Left lung (tissue), 14 donors: ENCODE measurements at places on chromosomes 4 and X.

DNA sequence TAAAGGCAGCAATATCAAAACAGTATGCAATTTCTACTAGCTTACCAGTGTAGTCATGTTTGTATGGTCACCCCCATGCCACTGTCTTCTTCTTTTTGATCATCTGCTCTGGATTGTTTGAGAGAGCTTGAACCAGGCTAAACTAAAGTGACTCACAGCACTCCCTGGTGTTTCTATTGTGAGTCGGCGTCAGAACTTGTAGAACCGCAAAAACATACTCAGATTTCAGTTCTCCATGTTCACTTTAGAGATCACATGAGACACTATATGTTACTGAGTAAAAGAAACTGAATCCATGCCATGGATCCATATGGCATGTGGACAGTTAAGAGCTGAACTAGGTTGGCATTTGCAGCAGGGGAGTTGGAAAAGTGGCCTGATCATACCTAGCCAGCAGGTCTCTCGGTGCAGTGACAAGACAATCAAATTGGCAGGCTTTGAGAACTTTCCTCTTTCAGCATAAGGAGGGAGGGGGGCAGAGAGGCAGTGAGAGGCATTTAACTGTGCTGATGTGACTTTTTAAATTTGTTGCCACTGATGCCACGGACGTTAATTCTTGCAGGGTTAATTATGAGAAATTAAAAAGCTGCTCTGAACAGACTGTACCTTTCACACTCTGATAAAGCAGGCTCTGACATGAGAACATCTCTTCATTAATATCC is 88.4 kb downstream of the AFF2 start:
- H3K36me3 ChIP-seq, result no peaks in the 10 kb centered on the region
- no peak for DNase-seq
- H3K4me1 ChIP-seq, result no peaks in the 10 kb centered on the region
- no peaks in the 10 kb centered on the region for H3K27me3 ChIP-seq

DNA sequence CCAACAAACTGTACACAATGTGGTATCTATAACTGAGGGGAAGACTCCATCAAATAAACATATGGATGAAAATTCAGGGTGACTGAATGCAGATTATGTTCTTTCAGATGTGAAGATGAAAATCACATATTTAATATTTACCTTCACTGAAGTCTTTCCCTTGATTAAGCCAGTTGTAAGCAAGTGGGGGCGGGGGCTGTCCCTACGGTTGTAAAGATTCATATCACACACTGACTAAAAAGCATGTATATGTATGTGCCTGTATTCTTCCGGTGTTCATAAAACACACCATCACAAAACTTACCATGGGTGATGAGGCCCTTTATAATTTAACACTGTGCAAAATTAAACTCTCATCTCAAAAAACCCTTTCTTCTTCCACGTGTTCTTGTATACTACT is 1.3 kb downstream of the TAB3 start:
- no peak overlapping the region for H3K27ac ChIP-seq
- no peaks in the 10 kb centered on the region for H3K36me3 ChIP-seq
- no peaks in the 10 kb centered on the region for H3K27me3 ChIP-seq
- DNase-seq, result no peak
- H3K4me3 ChIP-seq, result no peak overlapping the region
- H3K4me1 ChIP-seq, result no peaks in the 10 kb centered on the region

GRCh38 chr4:82797040-82797404 is 1.6 kb downstream of the SCD5 start:
- peak overlapping the region; percentile 76 for H3K4me3 ChIP-seq
- H3K27ac ChIP-seq, result no peak overlapping the region
- peaks cover 25% of the 10 kb centered on the region for H3K4me1 ChIP-seq
- no peak for DNase-seq
- H3K27me3 ChIP-seq, result no peaks in the 10 kb centered on the region

DNA sequence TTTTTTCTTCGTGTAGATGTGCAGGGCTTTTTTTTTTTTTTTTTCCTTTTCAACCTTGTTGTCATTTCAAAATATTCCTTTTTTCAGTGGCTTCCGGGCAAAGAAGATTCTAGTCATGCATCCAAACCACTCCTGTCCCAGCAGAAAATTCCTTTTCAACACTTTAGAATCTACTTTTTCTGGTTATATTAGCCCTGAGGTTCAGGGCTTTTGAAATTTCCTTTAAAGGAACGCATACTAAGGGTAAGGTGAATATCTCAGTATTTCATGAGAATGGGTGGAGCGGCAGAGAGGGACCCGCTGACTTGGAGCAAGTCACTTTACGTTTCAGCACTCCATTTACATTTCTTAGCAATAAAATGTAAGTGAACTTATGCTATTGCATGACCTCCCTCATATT is 15.6 kb upstream of the TENM3 start:
- H3K4me1 ChIP-seq, result no peaks in the 10 kb centered on the region
- H3K27ac ChIP-seq, result no peak overlapping the region
- H3K4me3 ChIP-seq, result no peak overlapping the region
- no peaks in the 10 kb centered on the region for H3K36me3 ChIP-seq
- no peaks in the 10 kb centered on the region for H3K27me3 ChIP-seq

- no peak overlapping the region for H3K4me3 ChIP-seq
- H3K27ac ChIP-seq, result peak overlapping the region; percentile 61
- no peak for DNase-seq
- H3K36me3 ChIP-seq, result no peaks in the 10 kb centered on the region
These were observed 175.8 kb downstream of the GC start for GRCh38 chr4:71607780-71608677.

DNA sequence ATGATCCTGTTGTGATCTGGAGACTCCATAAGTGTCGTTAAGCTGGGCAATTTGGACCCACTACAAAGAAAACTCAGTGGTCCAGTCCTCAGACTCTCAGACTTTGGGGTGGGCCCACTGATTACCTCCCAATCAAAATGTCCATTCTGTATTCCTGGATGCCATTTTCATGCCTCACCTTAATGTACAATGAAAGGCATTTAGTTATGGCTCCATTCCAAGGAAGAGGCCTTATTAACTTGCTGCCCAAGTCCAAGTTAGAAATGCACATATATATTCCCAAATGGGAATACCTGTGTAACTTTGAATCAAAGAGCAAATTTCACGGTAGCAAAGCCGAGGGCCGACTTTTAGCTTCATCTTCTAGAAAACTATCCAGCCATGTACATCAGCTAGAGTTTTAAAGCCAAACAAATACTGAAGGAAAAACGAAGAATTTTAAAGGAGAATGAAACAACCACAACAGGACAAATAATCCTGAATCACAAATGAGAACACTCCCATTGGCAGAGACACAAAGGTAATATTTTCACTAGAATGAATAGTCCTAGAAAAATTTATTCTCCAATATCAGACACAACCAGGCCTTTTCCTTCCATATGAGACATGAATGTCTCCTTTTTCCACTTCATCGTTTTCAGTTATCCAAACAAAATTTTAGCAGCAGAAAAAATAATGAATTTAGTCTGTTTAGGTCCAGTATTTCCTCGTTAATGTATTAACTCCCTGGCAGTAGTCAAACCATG is 63.7 kb upstream of the HHIP start:
- no peaks in the 10 kb centered on the region for H3K36me3 ChIP-seq
- H3K4me1 ChIP-seq, result no peaks in the 10 kb centered on the region
- peak overlapping the region; percentile 53 for H3K27ac ChIP-seq
- H3K4me3 ChIP-seq, result no peak overlapping the region

- peak; percentile 35 for DNase-seq
- no peaks in the 10 kb centered on the region for H3K36me3 ChIP-seq
- no peaks in the 10 kb centered on the region for H3K27me3 ChIP-seq
- H3K27ac ChIP-seq, result peak overlapping the region; percentile 15
- H3K4me3 ChIP-seq, result no peak overlapping the region
These were observed 13.7 kb downstream of the SCD5 start for GRCh38 chr4:82784681-82785610.

- H3K4me3 ChIP-seq, result no peak overlapping the region
- no peaks in the 10 kb centered on the region for H3K27me3 ChIP-seq
These were observed 1082.3 kb upstream of the ADGRL3 start for GRCh38 chr4:60117726-60118323.

GRCh38 chrX:2962381-2962780 is 33.2 kb upstream of the ARSD start:
- H3K4me1 ChIP-seq, result no peaks in the 10 kb centered on the region
- no peak for DNase-seq
- no peaks in the 10 kb centered on the region for H3K27me3 ChIP-seq
- H3K27ac ChIP-seq, result no peak overlapping the region

GRCh38 chrX:2589186-2590020 is 88.6 kb upstream of the DHRSX start:
- no peak overlapping the region for H3K4me3 ChIP-seq
- no peaks in the 10 kb centered on the region for H3K4me1 ChIP-seq
- H3K27me3 ChIP-seq, result peaks cover 8% of the 10 kb centered on the region
- no peaks in the 10 kb centered on the region for H3K36me3 ChIP-seq
- no peak for DNase-seq

DNA sequence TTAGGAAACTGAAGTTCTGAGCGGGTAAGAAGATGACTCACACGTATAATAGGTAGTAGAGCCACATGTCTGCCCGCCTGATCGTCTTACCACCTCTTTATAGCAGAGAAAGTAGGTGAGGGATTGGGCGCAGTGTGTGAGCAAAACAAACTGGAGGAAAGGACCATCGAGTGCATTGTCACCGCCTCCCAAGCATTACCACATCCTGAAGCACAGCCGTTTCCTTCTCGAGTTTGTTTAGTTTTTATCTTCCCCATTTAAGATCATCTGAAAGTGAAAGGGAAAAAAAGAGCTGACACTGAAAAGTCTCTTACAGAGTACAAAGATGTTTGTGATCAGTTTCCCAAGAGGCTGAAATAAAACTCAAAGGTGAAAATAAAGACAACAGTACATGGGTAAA is 14.8 kb downstream of the PDK3 start:
- H3K27ac ChIP-seq, result peak overlapping the region; percentile 72
- no peaks in the 10 kb centered on the region for H3K27me3 ChIP-seq
- peaks cover 22% of the 10 kb centered on the region for H3K4me1 ChIP-seq
- DNase-seq, result no peak

DNA sequence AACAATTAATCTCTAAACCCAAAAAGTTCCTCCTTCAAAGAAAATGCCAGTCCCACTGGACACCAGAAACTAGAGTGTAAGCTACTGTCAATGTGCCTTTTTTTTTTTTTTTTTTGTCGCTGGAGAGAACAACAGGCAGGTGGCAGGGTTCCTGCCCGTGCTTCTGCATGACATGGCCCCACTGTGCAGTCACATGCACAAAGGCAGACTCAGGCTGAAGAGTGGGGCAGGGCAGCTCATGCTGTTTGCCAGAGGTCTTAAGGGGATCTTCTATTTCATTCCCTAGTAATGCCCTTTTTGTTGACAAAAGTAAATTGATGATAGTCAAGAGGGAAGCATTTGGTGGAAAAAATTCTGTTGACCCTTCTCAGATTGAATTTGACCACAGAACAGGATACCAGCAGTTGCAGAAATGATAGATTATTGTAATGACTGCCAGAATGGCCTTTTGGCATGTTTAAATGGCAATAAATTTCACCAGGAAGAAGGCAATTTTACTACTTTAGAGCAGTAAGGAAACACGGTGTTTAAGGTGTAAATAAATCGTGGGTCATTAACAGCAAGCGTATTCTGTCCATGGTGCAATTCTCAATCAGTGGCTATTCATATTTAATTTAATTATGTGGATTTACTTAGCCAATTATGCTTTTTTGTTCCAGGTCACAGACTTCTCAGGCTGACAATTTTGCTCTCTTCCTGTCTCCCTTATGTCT is 80.9 kb downstream of the NKX6-1 start:
- H3K4me3 ChIP-seq, result no peak overlapping the region
- no peak overlapping the region for H3K27ac ChIP-seq

DNA sequence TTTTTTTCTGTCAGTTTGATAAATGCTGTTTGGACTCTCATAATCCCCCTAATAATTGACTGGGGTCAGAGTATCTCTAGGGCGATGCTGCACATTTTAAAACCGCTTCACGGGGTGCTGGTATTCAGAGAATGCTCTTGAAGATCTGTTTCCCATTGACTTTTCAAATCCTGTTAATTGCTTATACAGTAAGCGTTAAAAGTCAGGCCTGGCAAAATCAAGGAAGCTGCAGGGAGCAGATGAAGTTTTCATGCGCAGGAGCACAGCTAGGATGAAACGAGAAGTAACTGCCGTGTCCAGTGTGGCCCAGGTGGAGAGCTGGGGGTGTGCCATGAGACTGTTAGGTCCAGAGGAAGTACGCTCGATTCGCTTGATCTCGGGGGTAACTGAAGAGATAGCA is 312.9 kb downstream of the TRIML1 start:
- no peak overlapping the region for H3K4me3 ChIP-seq
- no peak overlapping the region for H3K27ac ChIP-seq
- H3K4me1 ChIP-seq, result no peaks in the 10 kb centered on the region
- no peak for DNase-seq
- no peaks in the 10 kb centered on the region for H3K27me3 ChIP-seq

DNA sequence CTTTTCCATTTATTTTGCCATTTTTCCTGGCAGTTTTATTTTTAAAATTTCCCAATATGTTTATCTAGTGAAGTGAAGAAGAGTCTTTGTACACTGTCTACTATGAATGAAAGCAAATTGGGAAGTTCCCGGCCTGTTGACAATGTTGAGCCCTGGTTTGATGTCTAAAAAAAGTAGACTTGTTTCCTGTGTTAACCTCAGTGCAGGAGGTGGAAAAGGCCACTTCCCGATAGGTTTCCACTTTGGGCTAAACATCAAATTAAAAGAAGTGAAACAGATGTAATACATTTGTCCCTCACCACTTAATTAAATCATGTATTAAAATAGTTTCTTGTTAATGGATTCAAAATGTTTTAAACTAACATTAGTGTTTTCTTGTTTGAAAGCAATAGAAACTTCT is 30.0 kb downstream of the BBS12 start:
- H3K27ac ChIP-seq, result no peak overlapping the region
- no peak overlapping the region for H3K4me3 ChIP-seq
- H3K36me3 ChIP-seq, result no peaks in the 10 kb centered on the region
- DNase-seq, result no peak
- no peaks in the 10 kb centered on the region for H3K27me3 ChIP-seq

DNA sequence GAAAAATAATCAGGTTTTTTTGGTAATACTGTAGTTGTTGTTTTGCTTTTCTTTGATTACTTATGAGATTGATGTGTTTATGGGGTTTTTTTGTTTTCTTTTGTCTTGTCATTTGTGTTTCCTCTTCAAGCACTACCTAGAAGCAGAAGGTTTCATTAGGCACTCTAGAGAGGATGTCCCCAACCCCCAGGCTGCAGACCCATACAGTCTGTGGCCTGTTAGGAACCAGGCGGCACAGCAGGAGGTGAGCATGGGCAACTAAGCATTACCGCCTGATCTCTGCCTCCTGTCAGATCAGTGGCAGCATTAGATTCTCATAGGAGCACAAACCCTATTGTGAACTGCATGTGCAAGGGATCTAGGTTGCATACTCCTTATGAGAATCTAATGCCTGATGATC is 22.9 kb upstream of the NOCT start:
- no peaks in the 10 kb centered on the region for H3K27me3 ChIP-seq
- DNase-seq, result no peak
- no peak overlapping the region for H3K4me3 ChIP-seq
- no peaks in the 10 kb centered on the region for H3K4me1 ChIP-seq
- H3K36me3 ChIP-seq, result no peaks in the 10 kb centered on the region

DNA sequence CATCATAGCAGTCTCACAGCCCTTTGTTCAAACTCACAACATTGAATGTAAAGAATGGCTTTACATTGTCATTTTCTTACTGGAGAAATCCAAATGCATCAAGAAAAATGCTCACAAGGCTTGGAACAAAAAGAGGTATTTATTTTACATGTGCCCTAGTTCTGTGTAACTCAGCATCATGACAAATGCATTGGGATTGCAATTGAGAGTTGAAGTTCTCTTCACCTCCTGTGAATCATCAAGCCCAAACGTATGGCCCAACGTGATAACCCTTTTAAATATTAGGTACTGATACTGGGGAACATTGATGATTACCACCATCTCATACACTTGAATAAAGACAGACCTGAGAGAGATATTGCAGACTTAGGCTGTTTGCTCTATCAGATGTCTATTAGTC is 61.6 kb downstream of the GASK1B start:
- H3K4me1 ChIP-seq, result peaks cover 18% of the 10 kb centered on the region
- no peaks in the 10 kb centered on the region for H3K27me3 ChIP-seq
- H3K27ac ChIP-seq, result no peak overlapping the region
- H3K36me3 ChIP-seq, result no peaks in the 10 kb centered on the region
